ENCODE measurements at places on chromosomes 13 and 19.

GRCh38 chr13:94335761-94336526, 143.5 kb downstream of the DCT start:
- DNase-seq: no peak

DNA sequence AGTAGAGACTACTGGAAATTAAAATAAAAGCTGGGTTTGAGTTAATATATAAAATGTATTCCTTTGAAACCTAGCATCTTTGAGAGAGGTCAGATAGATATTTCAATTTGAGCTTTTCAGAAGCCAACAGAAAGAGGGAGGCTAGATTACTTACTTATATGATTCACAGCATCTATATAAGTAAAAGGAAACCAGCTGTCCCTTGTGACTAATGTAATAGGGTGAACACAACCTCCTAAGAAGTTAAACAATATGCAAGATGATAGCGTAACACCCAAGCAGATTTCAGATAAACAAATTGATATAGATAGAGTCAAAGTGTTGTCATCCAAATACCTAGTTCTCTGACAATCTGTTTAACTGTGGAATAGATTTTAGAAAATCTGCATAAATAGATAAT, 393.5 kb upstream of the GPC6 start:
- no peak for DNase-seq

DNA sequence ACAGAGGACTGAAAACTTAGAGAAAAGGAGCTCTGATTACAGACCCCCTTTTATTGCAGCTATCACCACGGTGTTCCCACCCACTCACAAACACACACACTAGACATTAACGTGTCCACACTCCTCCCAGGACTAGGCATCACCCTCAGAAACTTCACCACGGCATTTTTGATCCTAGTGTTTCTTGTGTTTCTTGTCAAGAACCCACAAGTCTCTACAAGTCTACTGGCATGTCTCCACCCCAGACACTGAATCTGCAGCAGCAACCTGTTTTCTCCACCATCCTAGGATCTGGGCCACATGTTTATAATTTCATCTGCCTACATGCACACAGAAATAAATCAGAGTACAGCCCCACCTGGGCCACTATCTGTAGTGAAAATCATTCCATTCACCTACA, 4.3 kb downstream of the ZNF486 start:
- DNase-seq: no peak

DNA sequence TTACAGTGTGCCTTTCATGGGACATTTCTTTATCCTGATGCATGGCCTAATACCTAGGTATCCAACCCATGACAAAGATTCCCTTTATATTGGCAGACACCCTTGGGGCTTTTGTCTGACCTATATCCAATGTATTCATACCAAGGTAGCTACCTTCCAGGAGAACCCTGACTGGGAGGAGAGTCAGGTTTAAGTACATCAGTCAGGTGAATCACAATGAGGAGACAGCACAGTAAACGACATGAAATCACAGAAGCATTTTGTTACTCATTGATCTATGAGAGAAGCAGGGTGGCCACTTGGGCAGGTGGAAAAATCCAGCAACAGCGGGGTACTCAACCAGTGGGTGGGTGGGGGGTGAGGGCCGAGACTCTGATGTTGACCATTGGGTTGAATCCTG, 527.4 kb upstream of the ATXN8OS start:
- DNase-seq: no peak

- DNase-seq: no peak
Measured at GRCh38 chr19:55156202-55157063, 1.1 kb downstream of the TNNI3 start.

DNA sequence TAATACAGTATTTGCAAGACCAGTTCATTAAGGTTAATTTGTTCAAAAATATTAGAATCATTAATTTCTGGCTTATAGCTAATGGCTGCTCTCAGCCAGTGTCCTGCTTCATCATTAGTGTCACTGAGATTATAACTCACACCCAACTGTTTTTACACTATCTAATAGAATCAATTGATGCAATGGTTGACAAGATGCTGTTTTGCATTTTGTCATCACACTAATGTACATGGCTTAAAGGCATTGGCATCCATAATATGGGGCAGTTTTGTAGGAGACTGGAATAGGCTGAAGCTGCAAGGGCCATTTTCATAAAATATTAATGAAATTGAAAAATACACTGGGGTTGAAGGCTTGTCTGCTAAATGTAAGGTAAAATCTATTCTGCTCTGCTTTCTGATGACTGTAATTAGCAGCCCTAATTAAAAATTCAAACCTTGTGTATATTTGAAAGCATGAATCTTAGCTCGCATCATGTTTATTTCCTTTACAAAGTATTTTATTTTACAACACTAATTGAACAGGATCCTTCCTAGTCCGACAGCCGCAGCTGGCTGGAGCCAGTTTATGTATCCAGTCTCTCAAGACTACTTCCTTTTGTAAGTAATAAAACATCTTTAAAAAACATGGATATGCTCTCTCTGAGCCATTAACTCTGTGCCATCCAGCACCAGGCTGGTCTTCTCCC, 296.7 kb downstream of the POU4F1 start:
- DNase-seq: no peak

- no peak for DNase-seq
Measured at GRCh38 chr19:47719047-47719859, 6.0 kb downstream of the EHD2 start.

GRCh38 chr13:31020996-31021395, 88.5 kb downstream of the TEX26 start:
- no peak for DNase-seq

DNA sequence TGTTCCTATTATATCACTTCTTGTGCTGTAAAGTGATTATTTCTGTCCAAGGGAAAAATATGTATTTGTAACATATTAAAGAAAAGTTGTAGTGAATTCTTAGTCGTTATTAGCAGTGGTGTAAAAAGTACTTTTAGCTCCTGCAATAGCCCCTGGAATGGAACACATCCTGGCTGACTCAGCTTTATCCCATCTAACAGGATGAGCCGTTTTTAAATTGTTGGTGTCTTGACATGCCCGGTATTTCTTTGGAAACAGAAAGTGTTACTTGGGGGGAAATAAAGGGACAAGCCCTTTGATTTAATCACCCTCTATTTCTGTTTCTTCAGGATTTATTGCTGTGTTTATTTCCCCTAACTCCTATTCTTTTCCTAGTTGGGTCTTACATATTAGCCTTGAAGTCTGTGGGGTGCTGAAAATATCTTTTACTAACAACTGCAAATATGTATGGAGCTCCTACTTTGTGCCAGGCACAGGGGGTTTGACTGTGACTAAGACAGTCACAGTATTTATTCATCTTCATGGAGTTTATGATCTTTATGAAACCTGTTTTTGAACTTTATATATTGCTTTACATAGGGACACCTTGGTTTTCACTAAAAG, 17.9 kb downstream of the COG3 start:
- no peak for DNase-seq

- DNase-seq: no peak
Measured at GRCh38 chr13:63206461-63206860, 1790.8 kb upstream of the PCDH20 start.

GRCh38 chr13:98345107-98345935, 168.3 kb upstream of the RNF113B start:
- DNase-seq: no peak

DNA sequence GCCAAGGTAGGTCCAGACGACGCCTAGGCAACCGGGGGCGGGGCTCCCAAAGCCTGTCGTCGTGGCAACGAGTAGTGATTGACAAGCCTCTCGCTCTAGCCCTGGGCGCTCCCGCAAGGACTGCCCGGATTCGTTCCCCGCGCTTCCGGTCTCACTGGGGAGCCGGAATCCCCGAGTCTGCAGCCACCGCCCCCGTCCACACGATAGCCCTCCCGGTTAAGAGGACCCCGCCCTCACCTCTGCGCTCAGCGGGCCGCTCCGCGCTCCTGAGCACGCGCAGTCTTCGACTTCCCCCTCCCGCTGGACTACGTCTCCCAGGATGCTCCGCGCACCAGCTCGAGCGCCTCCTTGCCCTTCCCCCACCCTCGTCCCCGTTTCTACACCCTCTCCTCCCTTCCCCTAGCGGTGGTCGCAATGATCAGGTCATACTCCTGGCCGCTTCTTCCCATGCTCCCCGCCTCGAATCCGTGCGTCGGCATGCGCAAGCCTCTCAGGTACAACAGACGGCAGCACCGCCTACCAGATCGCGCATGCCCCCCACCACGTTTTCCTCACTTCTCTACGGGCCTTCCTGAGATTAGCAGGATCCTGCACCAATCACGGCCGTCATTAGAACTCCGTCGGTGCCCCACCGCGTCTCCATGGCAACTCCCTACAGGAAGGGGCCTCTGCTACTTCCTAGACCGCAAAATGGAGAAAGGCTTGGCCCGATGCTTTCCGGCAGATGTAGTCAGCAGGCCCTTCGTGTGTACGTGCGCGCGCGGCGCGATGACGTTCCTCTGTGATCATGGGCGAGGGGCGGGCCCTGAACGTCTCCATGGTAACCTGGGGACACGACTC, at the start of gene MZF1:
Gene MZF1, minus strand, starts transcription at position 518 of the 840 bp plus-strand sequence. CDS start 1,946 bp downstream, outside the sequence.
- DNase-seq: peak; percentile 100

DNA sequence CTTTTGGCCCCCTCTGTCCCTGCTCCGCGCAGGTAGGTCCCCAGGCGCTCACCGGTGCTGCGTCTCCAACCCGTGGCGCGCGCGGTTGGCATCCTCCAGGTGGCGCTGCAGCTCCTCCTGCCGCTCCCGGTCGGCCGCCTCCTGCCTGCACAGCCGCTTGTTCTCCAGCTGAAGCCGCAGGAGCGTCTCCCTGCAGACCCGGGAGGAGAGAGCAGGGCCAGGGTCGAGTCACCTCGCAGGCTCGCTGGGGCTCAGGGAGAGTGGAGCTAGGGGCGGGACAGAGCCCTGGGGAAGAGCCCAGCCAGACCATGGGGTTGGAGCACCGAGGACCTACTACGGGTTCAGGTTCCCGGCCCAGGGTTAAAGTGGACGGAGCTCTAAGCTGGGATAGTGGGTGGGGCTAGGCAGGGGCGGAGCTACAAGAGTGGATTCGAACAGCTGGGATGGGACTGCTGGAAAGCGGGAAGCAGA, 9.3 kb downstream of the HOOK2 start:
- no peak for DNase-seq

DNA sequence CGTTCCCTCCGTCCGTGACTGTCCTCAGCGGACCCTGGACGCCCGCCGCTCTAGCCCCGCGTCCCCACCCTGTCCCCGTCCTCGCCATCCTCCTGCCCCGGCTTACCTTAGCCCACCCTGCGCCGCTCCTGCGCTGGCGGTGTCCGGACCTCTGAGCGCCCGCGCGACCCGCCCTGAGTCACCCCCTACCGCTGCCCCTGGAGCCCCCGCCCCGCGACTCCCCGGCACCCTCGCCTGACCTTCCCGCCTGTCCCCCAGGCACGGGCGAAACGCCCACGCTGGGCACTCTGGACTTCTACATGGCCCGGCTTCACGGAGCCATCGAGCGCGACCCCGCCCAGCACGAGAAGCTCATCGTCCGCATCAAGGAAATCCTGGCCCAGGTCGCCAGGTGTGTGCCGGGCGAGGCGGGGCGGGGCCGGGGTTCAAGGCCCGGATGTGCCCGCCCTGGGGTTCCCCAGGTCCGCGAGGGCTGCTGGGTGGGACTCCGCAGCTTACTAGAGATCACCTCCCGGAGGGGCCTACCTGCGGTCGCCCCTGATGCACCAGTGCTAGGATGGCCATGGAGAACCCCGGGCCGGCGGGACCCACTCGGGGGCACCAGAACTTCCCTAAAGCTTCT, 5.1 kb downstream of the HMG20B start:
- no peak for DNase-seq

GRCh38 chr13:25630329-25630900, 258.6 kb downstream of the ATP8A2 start:
- DNase-seq: no peak

GRCh38 chr19:8615813-8616596, 5.5 kb upstream of the ADAMTS10 start:
- no peak for DNase-seq

DNA sequence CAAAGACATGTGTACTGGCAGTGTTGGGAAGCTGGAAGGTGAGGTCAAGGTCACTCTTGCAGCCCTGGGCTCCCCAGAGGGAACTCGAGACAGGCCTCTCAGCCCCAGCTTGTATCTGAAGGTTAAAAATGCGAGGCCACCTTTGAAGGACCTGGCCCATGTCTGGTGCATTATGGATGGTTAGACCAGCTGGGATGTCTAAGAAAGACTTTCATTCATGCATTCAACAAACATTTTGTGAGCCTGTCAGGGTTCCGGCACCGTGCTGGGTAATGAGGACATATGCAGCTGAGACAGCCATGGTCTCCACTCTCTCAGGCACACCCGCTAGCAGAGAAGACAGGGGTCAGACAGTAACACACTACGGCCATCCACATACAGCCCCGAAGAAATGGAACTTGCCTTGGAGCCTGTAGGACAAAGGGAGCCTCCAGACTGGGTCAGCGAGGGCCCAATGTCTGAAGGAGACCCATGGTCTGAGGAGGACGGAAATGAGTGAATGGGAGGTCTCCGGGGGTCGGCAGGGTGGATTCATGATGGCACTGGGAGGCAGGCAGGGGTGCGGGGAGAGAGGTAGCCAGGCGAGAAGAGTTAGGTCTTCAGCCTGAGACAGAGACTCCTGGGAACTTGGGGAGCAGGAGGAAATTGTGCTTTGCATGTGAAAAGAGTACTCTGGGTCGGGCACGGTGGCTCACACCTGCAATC, 19.0 kb downstream of the VSTM2B start:
- no peak for DNase-seq

GRCh38 chr19:48844472-48844871, 8.2 kb upstream of the HSD17B14 start:
- no peak for DNase-seq

DNA sequence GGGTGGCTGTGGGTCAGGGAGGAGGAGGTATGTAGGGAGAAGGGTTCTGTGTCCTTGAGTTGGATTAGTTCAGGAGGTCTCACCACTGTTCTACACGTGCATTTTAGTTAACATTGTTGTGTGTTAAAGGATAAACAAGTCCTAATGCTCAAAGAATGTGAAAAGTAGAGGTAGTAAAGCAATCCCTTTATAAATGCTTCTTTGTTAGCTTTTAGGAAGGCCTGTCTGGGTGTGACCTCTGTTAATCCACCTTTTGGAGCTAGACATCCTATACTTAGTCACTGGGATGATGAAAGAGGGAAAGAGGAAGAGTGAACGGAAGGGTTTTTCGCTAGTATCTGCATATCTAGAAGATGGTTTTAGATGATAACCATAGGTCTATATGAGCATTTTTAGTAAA, 42.2 kb upstream of the FLT1 start:
- DNase-seq: no peak

- no peak for DNase-seq
Measured at GRCh38 chr19:35205733-35206323, 22.7 kb downstream of the FAM187B start.

DNA sequence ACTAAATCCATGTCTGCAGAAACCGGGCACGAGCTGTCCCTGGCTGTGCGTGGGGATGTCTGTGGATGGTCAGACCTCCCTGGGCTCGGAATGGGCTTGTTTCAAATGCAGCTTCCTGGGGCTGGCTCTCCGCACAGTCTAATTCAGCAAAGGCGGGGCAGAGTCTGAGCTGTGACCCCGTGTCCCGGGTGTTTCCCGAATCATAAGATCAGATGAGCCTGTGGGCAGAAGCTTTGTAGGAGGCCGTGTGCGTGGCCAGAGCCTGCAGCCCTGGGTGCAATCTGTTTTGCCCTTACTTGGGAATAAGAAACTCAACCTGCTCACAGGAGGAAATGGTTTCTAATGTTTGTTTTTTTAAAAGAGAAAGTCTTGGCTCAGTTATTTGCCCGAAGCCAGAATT, 13.9 kb upstream of the GNA11 start:
- no peak for DNase-seq

GRCh38 chr19:3818466-3818865, 32.3 kb upstream of the MATK start:
- no peak for DNase-seq
